ENCODE measurements at places on chromosomes 11 and 22.

DNA sequence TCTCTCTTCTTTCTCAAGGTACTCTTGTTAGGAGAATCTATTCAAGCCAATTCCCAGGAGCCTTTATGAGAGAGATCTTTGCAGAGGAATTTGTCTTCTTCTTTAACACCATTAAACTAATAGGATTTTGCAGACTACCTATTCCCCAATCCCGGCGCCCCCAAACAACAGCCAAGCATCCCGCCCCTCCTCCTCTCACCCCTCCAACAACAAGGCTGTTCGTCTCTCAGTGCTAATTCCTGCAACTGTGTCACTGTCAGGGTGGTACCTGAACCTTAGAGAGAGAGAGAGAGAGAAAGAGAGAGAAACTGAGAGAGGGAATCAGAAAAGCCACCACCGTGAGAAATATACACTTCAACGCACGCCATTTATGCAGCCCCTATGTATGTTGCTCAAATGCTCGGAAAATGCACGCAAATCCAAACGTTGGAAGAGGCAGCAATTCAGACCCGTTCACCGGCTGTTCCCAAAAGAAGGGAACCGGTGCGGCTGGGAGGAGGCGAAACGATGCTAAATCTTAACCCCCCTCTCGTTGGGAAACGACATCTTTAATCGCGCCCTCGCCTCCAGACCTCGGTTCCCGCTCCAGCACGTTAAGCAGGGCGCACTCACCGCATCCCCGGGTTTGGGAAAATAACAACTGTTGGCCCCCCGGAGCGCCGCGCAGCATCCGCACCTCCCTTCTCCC is 961 bp downstream of the KCNA4 start:
- DNase-seq: no peak

DNA sequence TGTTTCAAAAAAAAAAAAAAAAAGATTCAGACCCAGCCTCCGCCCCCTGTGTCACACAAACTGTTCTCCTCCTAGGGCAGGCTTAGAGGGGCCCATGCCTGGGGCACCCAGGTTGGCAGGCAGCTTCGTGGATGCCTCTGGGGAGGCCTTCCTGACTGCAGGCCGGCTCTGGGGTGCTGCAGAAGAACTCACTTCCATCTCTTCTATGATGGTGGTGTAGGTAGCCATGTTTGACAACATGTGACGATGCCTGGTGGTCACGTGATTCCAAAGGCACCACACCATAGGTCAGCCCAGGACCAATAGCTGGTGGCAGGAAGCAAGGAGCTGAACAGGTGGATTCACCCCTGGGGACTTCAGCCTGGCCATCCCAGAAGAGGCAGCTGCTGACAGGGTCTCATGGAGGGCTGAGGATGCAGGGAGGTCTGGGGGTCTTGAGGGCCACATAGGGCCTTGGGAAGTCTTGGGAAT is 24.1 kb upstream of the CELSR1 start:
- no peak for DNase-seq

- DNase-seq: no peak
These were observed 733 bp upstream of the GRAMD1B start for GRCh38 chr11:123429336-123429735.

- no peak for DNase-seq
These were observed 42.0 kb downstream of the FBLN1 start for GRCh38 chr22:45544588-45545170.

DNA sequence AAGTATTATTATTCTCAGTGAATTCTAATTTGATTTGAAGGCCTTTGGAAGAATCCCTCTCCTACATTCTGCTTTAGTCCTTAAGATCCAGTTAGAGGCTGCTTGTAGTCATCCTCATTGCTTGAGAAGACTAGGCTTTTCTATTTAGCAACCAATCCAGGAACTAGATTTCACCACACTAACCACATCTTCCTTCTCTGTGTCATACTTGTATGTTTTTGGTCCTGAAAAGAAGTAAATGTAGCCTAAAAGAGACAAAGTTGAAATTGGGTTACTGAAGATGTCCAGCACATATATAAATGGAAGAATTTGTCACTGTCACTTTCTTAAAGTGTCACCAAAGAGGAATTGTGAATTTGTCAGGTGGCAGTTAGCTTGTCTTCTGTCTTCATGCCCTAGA is 46.6 kb upstream of the MMP7 start:
- DNase-seq: no peak

- no peak for DNase-seq
These were observed 79.7 kb downstream of the DGCR2 start for GRCh38 chr22:19042285-19043120.

GRCh38 chr11:554428-555226 is 5.9 kb downstream of the LMNTD2 start:
- DNase-seq: peak; percentile 79

- DNase-seq: no peak
These were observed 7.8 kb upstream of the PYGM start for GRCh38 chr11:64767344-64768299.

DNA sequence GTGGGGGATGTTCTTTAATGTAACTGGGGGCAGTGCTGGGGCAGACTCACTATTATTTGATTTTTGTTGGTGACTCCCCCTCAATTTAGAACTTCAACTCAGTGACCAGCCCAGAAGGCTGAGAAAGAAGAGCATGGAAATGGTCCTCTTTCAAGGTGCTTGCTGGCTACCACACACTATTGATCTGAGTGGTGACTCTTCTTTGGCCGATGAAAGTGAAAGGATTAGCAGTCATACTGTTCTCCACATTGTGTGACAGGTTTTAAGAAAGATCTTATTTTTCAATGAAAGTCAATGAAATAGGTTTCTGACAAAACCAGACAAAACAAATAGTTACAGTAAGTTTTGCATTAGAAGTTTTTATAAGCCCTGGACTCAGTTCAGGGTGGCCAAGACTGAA is 29.9 kb downstream of the NLRP14 start:
- no peak for DNase-seq

- peak; percentile 15 for DNase-seq
These were observed 59.2 kb downstream of the SPON1 start for GRCh38 chr11:14021738-14022137.

GRCh38 chr11:119728211-119728626 is 781 bp downstream of the NECTIN1 start:
- peak; percentile 47 for DNase-seq

DNA sequence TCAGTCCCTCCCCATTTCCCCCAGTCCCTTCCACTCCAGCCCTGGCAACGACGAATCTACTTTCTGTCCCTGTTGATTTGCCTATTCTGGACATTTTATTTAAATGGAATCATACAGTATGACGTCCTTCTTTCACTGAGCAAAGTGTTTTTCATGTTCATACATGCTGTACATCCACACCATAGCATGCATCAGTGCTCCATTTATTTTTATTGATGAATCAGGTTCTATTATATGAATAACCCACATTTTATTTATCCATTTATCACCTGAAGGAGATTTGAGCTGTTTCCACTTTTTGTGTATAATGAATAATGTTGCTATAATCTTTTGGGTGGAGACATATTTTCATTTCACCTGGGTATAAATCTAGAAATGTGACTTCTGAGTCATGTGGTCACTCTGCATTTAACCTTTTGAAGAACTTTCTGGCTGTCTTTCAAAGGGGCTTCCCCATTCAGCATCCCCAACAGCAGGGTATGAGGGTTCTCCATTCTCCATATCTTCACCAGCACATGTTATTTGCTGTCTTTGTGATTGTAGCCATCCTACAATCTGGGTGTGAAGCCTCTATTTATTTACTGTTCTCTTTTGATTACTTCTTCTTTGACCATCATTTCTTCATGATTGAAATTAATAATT is 531.7 kb downstream of the ETS1 start:
- DNase-seq: no peak

DNA sequence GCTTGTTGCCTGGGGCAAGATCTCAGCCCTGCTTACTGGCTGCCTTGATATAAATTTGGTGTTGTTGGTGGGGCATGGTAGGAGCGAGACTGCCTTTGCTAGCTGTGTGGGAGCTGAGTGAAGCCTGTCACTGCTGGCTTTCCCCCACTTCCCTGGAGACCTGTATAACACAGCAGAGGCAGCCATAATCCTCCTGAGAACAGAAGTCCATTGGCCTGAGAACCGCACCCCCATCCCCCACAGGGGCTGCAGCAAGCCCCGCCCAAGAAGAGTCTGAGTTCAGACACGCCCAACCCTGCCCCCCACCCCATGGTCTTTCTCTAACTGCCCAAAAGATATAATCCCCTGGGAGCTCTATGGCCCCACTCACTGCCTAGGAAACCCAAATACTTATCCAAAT is 39.2 kb upstream of the ARHGAP42 start:
- DNase-seq: no peak

DNA sequence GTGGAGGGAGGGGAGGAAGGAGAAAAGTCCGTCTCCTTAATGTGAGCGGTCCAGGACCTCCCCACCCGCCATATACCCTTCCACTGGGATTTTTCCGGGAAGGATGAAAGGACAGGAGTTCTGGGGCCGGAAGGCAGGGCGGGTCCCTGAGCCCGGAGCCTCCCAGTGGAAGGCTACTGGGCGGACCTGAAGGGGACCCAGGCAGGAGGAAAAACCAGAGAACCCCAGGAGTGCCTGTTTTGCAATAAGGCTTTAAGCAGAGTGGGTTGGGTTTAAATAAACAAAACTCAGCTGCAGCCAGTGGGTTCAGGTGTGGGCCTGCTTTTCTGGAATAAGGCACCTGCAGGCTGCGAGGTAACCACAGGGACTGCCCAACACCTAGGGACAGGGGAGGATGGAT is 1.7 kb upstream of the CELSR1 start:
- no peak for DNase-seq

- no peak for DNase-seq
These were observed 16.0 kb downstream of the MRTFA start for GRCh38 chr22:40620464-40621046.

DNA sequence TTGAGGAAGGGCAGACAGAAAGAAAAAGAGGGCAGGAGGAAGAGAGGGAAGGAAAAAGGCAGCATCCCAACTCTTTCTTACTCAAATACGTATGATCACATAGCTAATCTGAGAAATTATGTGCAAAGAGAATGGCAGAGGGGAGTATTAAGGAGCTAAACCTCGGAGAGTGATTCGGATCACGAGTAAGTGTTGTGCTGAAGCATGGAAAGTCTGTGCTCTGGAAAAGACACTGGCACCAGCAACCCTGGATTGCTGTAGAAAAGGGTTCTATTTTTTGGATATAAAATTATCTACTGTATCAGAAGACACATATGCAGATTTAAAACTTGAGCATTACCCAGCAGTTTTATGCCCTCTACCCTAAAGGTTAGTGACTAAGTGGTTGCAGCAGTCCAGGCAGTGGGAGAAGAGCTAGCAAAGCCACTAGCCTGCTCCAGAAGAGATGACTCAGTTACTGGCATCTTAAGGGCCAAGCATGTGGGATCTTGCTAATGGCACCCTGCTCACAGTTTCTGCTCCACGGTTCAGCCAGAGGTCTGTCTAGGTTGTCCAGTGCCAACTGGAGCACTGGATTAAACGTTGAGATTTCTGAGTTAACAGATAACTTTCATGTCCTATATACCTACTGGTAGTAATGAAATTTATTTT is 151.7 kb downstream of the SWAP70 start:
- no peak for DNase-seq

DNA sequence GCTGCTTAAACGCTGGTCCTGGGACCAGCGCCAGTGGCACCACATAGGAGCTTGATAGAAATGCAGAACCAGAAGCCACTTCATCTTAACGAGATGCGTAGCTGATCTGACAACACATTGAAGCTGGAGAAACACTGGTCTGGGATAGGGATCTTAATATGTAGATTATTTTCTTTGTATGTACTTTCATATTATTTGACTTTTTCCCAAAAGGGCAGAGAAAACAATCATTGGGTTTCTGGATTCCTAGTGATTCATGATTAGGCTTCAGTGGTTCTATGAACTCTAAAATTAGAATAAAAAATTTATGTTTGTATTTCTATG is 12.3 kb downstream of the MPEG1 start:
- DNase-seq: no peak

DNA sequence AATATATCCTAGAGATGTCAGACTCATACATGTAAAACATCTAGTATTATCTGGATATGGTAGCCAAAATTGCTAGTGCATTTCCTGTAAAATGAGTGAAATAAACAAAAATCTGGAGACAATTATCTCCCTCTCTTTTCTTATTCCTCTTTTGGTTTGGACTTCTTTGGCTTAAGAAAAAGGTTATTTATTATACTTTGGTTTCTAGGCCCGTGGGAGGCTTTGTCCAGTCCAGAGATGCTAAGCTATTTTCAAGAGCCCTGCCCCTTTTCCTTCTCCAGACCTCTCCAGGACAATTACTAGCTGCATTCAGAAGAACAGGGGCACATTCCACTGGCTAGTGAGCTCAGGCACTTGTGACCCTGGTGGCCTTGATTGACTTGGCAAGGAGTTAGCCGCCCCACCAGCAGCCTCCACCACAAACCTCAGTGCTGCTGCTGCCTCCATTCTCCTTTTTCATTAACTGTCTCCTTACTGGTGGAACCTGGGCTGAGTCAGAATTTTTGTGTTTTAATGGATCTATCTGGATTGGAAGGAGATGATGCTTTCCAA is 747.3 kb upstream of the TENM4 start:
- no peak for DNase-seq

GRCh38 chr11:72132646-72133045 is 2.9 kb upstream of the FOLR3 start:
- DNase-seq: no peak

DNA sequence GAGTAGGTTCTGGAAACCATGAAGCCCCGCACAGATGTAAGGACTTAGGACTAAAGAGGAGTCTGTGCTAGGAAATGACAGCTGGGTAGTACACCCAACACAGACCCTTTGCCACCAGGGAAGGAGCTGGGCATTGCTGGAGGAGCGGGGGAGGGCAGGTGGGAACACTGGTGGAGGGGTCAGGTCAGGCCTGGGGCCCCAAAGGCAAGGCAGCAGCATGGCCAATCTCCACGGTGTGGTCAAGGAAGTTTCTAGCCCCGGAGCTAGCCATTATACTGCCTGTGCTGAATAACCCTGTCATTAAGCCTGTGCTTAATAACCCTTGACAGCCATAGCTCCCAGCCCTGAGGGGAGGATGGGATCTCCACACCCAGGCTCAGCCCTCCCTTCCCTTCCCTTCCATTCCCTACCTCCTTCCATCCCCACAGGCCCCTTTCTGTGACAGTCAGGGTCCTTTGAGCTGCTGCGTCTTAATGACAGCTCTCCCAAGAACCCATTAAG is 2.1 kb downstream of the TMPRSS4 start:
- no peak for DNase-seq

DNA sequence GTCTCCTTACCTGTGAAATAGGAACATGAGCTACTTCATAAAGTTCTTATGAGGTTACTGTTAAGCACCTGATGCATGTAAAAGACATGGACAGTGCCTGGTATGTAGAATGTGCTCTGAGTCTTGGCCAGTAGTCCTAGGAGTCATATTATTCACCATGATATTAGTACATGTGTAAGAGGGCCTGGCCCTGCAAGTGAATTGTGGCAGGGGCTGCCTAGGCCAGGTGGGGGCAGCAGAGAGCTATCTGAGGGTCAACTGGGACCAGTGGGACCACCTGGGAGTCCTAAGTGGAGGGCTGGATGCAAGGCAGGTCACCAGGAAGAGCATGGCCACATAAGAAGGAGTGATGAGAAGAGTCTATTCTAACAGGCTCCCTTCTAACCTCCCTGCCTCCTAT is 529.5 kb downstream of the SOX6 start:
- DNase-seq: peak; percentile 54

GRCh38 chr11:111912535-111912934 is at the start of gene HSPB2:
HSPB2 (plus strand) TSS chr11:111912734; CDS start chr11:111912830, 96 bp downstream.
- DNase-seq: no peak

- DNase-seq: no peak
These were observed 51.5 kb upstream of the RAB1B start for GRCh38 chr11:66216911-66217310.

- DNase-seq: no peak
These were observed 1.4 kb upstream of the KCNJ5 start for GRCh38 chr11:128889657-128890213.

All from NCI-H1105 treated with DMSO at 0.1 percent for 48 hours (cell line).